ENCODE measurements at places on chromosomes 1 and 21. TPM values are rescaled to one million over a fixed set of nuclear protein-coding genes. Genes with fewer than 3 reads are reported as not detected.

DNA sequence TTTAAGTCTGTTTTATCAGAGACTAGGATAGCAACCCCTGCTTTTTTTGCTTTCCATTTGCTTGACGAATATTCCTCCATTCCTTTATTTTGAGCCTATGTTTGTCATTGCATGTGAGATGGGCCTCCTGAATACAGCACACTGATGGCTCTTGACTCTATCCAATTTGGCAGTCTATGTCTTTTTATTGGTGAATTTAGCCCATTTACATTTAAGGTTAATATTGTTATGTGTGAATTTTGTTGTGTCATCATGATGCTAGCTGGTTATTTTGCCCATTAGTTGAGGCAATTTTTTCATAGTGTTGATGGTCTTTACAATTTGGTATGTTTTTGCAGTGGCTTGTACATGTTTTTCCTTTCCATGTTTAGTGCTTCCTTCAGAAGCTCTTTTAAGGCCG is 50.7 kb upstream of the PDE4B start:
- no peak for DNase-seq

DNA sequence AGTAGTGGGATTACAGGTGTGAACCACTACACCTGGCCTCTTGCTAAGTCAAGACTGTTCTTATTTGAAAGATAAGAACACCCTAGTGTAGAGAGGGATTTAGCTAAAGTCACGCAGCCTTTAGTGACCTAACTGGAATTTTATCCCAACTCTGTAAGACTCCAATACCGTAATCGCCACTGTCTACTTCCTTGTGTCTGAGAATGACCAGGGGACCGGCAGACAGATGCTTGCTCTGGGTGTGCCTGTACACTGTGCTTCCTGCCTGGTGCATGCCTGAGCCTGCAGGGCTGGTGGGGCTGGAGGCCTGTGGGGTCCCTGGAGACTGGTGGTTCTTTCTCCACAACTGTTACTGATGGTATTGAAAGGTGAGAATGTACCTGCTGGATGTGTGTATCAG is 15.3 kb downstream of the MFSD2A start:
- no peak for DNase-seq

DNA sequence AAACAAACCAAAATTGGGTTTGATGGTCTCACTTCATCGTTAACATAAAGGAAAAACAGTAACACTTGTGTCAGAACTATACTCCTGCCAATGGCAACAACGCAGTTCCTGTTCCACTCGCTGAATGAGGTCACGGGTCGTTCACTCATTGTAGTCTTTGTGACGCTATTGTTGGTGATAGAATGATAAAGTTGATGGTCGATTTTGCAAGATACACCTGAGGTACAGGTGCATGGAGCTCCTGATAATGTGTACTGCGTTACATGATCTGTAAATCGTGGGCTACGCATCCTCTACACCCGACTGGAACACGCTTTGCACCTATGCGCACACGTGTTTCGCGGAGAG is 391 bp upstream of the CENPS start:
- DNase-seq: no peak

DNA sequence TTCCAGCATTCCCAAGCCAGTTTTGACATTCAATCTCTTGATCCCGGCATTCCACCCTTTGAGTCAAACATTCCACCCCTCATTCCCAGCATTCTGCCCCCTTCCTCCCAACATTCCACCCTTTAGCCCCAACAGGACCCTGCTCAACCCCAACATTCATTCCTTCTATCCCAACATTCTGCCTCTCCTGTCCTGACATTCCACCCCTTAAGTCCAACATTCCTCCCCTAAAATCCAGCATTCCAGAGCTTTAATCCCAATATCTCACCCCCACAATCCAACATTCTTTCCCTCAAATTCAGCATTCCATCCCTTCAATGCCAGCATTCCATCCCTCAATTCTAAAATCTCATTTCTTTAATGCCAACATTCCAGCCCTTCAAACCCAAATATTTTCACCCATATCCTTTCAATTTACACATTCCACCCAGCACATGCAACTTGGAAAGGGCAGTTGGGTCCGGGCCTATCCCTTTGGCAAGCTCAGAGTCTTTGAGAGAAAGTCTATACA is 22.9 kb downstream of the DDX20 start:
- peak; percentile 26 for DNase-seq

The ADCY10 gene
- under 0.01 TPM for total RNA-seq
